Globus pallidus (tissue), 1 donor: ENCODE measurements at places on chromosomes 5 and 9.

GRCh38 chr9:130371196-130371966 lies 73.4 kb upstream of the ASS1 start:
- no peak for DNase-seq

GRCh38 chr9:102867488-102867887 lies 127.6 kb upstream of the CYLC2 start:
- no peak for DNase-seq

- peak; percentile 98 for DNase-seq
Measured at GRCh38 chr9:72362680-72363139, 2.3 kb downstream of the ZFAND5 start.

DNA sequence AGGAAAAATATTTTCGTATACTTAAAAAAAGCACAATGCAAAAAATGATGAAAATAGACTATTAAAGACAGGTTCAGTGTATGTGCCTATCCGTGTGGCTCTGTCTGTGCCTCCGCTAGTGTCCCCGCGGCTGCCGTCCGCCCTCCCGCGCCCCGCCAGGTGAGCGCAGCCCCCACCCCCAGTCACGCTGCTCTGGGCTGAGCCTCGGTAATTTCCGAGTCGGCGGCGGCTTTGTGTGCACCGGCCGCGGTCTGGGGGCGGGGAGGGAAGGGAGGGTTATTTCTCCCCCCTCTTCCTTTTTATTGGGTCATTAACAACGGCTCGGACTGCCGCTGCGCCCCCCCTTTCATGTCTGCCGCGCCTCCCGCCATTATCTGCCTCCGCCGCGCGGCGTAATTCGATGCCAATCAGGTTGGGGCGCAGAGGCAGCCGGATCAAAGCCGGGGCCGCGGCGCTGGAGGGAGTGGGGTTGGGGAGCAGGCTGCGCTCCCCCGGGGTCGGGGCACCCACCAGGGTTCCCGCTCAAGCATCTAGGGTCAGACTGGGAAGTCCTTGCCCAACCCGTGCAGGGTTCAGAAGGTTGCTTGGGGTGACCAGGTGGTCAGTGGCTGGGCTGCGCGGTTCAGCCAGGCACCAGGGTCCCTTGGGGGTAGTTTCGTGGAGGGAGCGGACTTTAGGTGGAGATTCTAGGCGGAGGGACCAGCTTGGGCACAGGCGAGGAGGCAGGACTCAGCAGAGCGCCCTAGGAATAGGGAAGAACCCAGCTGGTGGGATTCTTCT lies 39.5 kb upstream of the PSD2 start:
- DNase-seq = no peak

GRCh38 chr5:66198837-66199236 lies 54.7 kb downstream of the SREK1 start:
- no peak for DNase-seq

GRCh38 chr5:78627766-78628165 lies 20.8 kb downstream of the LHFPL2 start:
- DNase-seq = no peak

- DNase-seq = peak; percentile 79
Measured at GRCh38 chr9:133050142-133050541, 11.6 kb upstream of the CEL start.

DNA sequence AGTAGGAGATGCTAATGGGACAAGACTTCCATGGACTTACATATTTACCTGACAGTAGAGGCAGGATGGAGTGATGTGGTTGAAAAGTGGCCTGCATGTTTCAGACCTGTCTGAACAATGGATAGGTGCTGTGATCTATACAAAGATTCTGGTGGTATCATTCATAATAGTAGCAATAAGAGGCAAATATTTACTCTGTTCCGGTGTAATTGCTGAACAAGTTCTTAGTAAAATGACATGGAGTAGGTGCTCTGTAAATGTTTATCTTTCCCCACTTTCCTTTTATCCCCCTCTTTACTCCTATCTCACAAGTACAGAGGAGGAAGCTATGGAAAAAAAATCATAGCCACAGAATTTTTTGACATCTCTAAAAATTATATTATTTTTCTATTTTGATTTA lies 159.0 kb upstream of the SLC12A2 start:
- no peak for DNase-seq

- no peak for DNase-seq
Measured at GRCh38 chr9:135756576-135756975, 54.6 kb downstream of the KCNT1 start.
